Dorsolateral prefrontal cortex (tissue), 122 donors: ENCODE measurements at places on chromosomes 11 and 22.
A peak's percentile ranks its signal among the peaks of the same experiment; 100 is the strongest.

- no peak for DNase-seq
These were observed 11.2 kb downstream of the PLA2G6 start for GRCh38 chr22:38170469-38170868.

- no peak for DNase-seq
These were observed 3.9 kb downstream of the JOSD1 start for GRCh38 chr22:38696606-38697424.

DNA sequence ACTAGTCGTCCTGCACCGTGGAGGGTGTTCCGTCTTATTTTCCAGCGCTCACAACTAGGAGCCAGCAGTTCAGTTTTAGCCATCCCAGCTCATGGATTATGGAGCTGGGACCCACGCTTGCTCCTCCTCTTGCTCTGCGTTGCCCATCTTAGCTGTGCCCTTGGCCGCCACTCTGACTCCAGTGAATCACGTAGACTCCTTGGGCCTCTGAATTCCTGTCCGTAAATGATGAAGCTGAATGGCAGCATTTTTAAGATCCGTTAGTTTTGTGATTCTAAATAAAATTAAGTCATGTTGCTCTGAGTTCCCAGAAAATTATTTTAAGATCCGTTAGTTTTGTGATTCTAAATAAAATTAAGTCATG, 23.8 kb downstream of the BCR start:
- no peak for DNase-seq

GRCh38 chr22:37443086-37443485, 15.8 kb upstream of the ELFN2 start:
- no peak for DNase-seq

- DNase-seq, result no peak
These were observed 116.9 kb downstream of the TRIM29 start for GRCh38 chr11:120020981-120021380.

DNA sequence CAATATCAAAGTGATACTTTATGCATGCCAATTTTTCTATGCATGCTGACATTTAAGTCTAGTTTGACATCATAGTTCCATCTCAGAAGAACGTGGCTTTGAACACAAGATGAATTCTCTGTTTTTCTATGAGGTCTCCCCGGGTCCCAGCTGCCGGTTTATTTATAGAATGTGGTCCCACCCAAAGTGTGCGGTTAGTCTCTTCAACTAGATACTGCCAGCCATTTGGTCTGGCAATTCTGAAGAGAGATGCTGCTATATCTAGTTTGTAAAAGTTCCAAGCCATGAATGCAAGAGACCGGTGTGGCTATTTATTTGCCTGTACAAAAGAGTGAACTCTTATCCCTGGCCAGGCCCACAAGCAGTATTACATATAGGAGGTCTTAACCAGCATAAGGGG, 9.2 kb downstream of the OR5A2 start:
- DNase-seq, result no peak

GRCh38 chr22:45127866-45128265, 35.9 kb upstream of the NUP50 start:
- DNase-seq, result no peak

- no peak for DNase-seq
These were observed 19.7 kb downstream of the MYO7A start for GRCh38 chr11:77147668-77148321.

- no peak for DNase-seq
These were observed 534.3 kb upstream of the ARHGAP42 start for GRCh38 chr11:100152766-100153165.

DNA sequence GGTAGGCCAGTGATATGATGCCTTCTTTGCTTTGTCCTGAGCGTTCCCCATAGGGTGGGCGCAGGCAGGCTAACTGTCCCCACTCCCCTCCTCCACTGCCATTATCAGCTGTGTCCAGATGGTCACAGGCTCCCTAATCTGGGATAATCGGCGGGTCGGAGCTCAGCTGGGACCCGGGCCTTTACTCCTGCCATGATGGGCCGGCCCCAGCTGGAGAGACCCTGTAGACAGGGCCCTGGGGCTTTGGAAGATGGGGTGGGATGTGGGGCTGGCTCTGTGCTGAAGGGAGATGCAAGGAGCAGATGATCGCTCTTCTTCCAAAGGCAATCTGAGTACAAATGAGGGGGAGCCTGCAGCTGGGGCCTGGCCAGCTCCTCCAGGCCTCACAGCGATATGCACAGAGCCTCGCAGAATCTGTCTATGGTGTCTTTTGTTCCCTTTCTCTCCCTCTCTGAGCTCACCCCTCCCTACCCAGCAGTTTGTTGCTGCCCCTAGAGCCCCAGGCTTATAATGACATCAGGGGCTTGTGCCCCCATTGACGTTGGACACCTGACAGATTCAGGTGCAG, 11.9 kb downstream of the KLHL35 start:
- DNase-seq, result no peak

- no peak for DNase-seq
These were observed 1210.1 kb upstream of the TENM4 start for GRCh38 chr11:80650966-80651365.

GRCh38 chr11:46309814-46310259, 32.4 kb downstream of the CREB3L1 start:
- no peak for DNase-seq

DNA sequence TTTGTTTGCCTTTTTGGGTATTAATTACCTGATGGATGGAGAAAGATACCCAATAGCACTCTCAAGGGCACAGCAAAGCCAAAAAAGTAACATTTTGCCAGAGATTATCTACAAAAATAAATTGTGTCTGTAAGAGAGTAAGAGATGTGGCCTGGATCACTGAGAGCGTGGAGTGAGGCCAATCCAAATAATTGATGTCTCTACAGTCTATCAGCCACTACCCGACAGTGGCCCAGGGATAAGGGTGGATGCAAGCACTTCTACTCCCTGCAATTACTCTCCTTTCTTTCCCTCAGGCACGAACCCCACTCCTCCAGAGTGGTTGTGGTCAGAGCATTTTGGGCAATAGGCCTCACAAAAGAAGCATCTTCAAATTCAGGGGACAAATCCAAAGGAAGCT, 92.3 kb upstream of the ZC3H12C start:
- no peak for DNase-seq

GRCh38 chr22:25176175-25176574, 23.5 kb upstream of the CRYBB3 start:
- DNase-seq, result no peak

DNA sequence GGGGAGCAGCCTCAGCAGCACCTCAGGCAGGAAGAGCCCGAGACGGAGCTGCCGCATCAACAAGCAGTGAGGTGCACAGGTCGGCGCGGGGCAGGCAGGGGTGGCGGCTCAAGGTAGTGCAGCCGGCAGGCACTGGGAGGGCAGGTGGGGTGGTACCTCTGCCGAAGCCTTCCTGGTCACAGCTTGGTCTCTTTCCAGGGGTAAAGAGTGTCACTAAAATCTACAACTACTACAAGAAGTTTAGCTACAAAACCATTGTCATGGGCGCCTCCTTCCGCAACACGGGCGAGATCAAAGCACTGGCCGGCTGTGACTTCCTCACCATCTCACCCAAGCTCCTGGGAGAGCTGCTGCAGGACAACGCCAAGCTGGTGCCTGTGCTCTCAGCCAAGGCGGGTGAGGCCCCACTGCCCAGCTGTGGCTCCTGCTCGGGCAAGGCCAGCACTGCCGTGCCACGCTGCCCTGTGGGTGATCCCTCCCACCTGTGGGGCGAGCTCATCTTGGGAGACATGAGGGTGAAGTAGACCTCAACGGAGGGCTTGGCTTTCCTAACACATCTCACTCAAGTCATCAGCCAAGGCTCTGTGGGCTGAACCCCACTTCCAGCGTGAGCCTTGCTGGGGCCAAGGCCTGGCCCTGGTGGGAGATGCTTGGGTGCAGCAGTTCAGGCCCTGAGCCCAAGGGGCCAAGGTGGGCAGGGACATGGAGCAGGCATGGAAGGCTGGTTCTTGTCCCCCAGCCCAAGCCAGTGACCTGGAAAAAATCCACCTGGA, 13.6 kb downstream of the GATD1 start:
- no peak for DNase-seq

DNA sequence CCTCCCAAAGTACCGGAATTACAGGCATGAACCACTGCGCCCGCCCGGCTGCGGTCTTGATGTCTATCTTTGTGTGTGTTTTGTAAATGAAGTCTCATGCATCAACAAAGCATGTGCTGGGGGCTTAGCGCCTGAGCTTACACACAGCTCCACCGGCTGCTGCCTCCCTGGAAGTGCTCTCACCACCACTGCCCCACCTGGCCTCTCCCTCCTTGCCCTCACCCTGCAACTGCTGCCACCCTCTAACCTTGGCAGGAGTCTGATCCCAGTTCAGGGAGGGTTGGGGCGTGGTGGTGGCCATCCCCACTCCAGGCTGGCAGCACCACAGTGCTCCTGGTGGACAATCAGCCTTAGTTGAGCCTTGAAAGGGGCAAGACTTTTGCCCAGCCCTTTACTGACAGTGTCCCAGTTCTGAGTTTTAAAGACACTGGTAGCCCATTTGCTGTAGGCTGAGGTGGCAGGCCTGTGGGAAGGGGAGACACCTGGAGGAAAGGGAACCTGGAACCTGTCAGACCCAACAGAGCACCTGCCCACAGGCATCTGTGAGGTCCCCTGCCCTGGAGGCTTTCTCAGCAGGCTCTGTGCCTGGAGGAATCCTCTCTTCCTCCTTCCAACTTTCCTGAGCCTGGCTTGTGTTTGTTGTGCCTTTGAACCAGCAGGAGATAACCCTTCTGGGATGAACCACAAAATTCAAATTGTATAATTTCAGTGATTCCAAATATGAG, 42.4 kb upstream of the WEE1 start:
- no peak for DNase-seq

- peak; percentile 54 for DNase-seq
These were observed 33.0 kb downstream of the TPST2 start for GRCh38 chr22:26556904-26557303.

DNA sequence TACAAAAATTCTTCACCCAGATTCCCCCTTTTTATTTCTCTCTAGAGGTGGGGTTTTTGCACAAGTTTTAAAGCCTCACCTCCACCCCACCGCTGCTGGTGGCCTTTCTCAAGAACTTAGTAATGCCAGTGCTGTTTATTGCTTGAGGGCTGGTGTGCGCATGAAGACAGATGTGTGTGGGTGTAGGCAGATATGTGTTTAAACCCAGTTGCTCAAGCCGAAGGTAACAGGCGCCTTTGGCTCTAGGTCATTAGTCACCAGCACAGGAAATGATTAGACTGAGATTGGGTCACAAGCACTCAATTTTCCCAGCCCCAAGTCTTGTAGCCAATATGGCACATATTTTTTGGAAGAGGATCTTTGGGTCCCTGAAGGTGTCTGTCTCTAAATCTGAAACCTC, 2.7 kb upstream of the CLMP start:
- DNase-seq, result no peak
